T-helper 17 cell (primary cell): ENCODE measurements at places on chromosomes 2 and 18. TPM values are rescaled to one million over a fixed set of nuclear protein-coding genes. Genes with fewer than 3 reads are reported as not detected.

Gene FIGN
- not detected for total RNA-seq

Gene OR6B2
- total RNA-seq: not detected

Gene BIRC6
- 147 TPM for total RNA-seq

Gene SLC8A1
- 1.4 TPM for total RNA-seq

Gene AQP12A
- total RNA-seq: not detected

Gene EVA1A
- not detected for total RNA-seq

Gene SANBR
- total RNA-seq: 4.3 TPM

Gene ALPP
- 0.29 TPM for total RNA-seq

Gene CHST9
- not detected for total RNA-seq

Gene EGR4
- total RNA-seq: 0.52 TPM

Gene IAH1
- total RNA-seq: 45.2 TPM

Gene TNS1
- total RNA-seq: 16.8 TPM

Gene DAW1
- not detected for total RNA-seq

Gene CLEC4F
- total RNA-seq: 0.15 TPM

Gene HOXD12
- not detected for total RNA-seq

Gene MAP3K19
- total RNA-seq: not detected

Gene CERKL
- total RNA-seq: not detected

Gene IL37
- total RNA-seq: not detected

Gene CCDC88A
- 10.8 TPM for total RNA-seq

Gene AQP4
- not detected for total RNA-seq

Gene ACADL
- total RNA-seq: not detected

Gene OTOF
- 0.50 TPM for total RNA-seq
